ENCODE measurements at places on chromosomes 11 and 22. TPM values are rescaled to one million over a fixed set of nuclear protein-coding genes. Genes with fewer than 3 reads are reported as not detected.

GDPD5 gene
- total RNA-seq: 3.3 TPM

PIWIL4 gene
- total RNA-seq: 7.5 TPM

ARHGEF17 gene
- 14.4 TPM for total RNA-seq

SBF1 gene
- total RNA-seq: 80.1 TPM

CHRM1 gene
- total RNA-seq: 0.84 TPM

TMPRSS6 gene
- total RNA-seq: 0.56 TPM

NNMT gene
- 27.2 TPM for total RNA-seq

GLYATL1 gene
- 0.25 TPM for total RNA-seq

C1QTNF6 gene
- 14.2 TPM for total RNA-seq

WT1 gene
- not detected for total RNA-seq

SLC1A2 gene
- 0.50 TPM for total RNA-seq

PGM2L1 gene
- 14.3 TPM for total RNA-seq

DNA sequence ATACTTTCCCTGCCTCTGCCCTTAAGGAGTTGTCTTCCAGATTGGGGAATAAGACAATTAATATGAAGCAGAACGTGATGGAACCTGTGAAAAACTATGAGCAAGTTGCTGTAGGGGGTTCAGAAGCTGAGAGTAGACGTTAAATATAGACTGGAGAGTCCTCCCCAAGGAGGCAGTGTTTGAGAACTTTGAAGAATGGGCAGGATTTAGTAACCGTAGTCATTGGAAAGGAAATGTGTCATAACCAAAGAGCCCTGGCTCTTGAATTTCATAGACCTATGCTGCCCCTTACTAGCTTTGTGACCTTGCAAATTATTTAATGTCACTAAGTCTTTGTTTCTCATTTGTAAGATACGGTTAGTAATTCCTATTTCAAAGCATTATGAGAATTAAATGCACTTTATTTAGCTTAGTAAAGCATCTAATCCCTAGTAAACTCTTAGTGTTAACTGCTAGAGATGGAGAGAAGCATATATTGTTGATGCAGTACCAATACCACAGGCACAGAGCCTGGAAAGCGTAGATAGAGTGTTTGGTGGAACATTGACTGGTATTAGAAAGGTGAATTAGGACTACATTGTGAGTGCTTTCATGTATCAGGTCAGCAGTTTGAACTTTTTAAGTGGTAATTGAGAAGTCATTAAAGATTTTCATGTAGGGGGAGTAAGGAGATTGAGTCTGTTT, 54.1 kb downstream of the MCAM start:
- no peak for DNase-seq

GRCh38 chr11:107711861-107712755, at the start of gene SLN:
TSS of gene SLN (minus strand) at chr11:107712056.
- no peak for DNase-seq

- DNase-seq: no peak
These were observed 565 bp downstream of the NUCB2 start for GRCh38 chr11:17277024-17277584.

DNA sequence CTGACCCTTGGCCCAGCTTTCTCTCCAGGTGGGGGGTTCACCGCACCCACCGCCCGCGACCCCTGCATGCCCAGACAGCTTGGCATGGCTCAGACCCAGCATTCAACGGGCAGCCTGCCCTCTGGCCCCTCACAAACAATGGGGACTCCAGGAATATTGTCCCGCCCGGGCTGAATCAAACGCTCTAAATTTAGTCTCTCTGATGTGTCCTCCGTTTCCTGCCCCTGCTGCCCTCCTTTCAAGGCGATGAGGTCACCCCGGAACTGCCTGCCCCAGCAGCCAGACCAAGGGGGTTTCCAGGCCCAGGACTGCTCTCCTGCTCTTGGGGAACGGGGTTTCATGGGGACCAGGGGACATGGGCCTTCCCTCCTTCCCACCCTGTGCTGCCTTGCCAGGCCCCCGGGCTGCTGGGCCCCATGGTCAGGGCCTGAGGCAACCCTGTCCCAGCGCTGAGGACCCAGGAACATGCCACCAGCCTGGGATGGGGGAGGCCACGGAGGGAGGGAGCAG, 10.1 kb upstream of the PDGFB start:
- DNase-seq: no peak

- no peak for DNase-seq
These were observed 59.4 kb upstream of the CHRM4 start for GRCh38 chr11:46450846-46451477.

GRCh38 chr11:122784325-122784955, 53.9 kb upstream of the CRTAM start:
- DNase-seq: no peak

DNA sequence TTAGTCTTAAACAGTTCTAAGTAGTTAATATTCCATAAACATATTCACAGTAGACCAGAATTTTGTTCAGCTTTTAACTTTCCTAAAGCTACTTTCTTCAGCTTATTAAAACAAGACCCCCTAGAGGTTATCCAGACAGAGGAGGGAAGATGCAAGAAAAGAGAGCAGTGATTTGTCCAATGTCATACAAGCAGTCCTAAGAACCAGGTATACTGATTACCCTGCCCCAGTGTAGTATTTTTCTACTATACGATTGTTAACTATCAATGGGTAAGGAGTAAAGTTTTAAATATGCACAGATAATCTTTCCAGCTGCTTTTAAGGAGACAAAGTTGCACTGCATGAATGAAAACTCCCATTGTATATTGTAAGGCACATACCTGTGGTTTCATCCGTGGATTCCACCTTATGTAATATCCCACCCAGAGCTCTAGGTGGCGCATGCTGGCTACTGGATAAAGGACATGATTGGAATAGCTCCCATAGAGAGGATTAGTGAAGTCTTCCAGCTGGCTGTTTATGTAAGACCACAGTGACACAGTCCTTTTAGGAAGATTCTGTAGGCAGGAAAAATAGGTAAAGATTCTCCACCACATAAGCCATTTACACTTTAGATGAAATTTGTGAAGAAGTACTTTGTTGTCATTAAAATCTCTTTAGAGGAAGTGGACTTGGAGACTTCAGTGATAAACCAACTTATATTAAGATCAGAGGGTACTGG, 45.6 kb downstream of the CEP57 start:
- DNase-seq: peak; percentile 38

GRCh38 chr22:36375071-36375980, 12.4 kb downstream of the MYH9 start:
- DNase-seq: no peak

DNA sequence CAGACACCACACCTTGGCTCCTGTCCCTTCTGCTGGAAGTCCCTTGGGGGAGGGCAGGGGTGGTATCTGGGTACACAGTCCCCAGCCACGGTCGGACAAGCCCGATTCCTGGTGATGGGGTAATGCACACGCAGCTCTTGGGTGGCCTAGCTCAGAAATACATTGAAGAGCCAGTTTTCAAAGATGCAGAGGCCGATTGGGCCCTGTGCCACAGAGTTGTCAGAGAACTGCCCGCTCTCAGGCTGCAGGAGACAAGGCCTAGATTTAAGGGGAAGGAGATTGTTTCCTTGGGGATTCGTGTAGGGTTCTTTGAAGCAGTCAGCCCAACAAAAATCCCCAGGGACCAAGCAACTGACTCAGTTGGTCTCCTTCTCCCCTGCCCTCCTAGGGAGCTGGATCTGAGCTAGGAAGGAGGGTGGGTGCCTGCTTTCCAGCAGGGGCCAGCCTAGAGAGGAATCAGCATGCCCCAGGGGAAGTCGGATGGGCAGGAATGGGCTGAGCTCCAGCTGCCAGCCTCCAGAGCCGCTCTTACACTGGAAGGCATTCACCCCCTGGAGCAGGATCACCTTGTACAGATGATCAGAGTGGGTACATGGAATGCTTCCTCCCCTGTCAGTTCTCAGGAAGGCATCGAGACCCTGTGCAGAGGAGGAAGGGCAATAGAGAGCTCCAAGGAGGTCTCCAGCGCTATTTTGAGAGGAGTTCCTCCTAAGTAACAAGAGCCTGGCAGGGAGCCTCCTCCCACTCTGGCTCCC, 3.3 kb upstream of the SCN4B start:
- DNase-seq: no peak

DNA sequence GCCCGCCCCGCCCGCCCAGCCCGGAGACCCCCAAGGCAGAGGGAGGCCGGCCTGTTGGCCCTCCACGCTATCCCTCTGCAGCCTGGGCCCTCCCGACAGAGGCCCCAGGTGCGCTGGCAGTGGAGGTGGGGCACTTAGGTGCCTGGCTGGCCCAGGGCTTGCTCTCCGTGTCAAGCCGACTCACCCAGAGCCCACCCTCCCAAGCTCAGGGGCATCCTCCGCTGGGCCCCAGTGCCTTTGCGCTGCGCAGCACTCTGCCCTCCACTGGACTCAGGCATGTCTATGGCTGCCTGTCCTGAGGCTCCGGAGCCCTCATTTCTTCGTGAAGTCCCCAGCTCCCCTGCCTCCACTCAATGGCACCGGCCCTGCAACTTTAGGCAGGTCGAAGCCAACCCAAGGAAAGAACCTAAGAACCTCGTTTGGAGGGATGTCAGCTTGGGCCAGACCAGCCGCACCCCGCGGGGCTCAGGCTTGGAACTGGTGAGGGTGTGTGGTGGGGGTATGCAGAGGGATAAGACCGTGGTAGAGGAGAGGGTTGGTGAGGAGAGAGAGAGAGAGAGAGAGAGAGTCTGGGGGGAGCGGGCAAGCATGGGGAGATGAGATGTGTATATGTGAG, 6.1 kb downstream of the SMIM45 start:
- no peak for DNase-seq

- DNase-seq: no peak
These were observed 367.4 kb upstream of the ARHGAP42 start for GRCh38 chr11:100319691-100320090.

DNA sequence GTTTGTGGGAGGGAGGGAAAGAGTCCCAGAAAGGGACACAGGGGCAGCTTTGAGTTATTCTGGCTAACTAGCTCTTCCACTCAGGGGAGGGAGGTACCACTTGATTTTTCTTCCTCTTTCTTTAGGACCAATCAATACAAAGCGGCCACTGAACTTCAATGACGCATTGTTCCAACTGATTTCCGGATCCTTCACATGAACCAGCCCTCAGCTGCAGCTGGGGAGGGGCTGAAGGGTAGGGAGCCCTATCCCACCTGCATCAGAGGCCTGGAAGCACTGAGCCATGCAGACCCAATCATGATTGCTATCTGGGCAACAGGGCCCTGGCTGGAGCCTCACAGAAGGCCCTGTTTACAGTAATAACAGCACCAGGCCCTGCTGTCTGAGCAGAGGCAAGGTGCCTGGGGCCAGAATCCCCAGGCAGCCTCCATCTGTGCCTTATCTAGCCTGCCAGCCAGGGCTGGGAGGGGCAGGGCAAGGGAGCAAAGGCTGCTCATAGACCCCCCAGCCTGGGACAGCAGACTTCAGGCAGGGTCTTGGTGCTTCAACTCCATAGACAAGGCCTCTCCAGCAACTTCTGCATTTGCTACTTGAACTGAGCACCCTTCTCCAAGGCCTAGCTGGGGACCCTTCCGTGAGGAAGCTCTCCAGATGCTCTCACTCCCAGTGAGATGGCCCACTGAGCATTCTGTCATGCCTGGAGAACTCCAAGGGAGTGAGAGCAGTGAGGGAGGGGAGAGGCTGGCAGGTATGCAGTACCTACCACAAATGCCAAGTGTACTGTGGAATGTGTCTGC, 22.5 kb downstream of the CLPB start:
- DNase-seq: no peak

GRCh38 chr11:64441127-64441526, 82.2 kb downstream of the RPS6KA4 start:
- no peak for DNase-seq

DNA sequence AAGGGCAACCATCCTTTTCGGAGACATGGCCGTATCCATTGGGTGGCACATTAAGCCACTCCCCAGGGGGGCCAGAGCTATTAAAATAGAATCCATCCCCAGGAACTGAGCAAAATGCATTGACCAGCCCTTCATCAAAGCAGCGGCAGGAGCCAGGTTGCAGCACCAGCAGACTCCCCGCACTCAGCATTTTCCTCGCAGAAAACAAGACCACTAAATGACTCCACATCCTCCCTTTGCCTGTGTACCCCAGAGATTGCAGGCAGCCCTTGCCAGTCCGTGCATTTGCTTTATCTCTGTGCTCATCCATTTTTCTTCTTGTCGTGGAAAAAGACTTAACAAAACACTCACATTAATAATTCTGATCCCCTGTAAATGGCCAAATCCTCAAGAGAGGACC, 144.4 kb upstream of the LARGE1 start:
- no peak for DNase-seq

DNA sequence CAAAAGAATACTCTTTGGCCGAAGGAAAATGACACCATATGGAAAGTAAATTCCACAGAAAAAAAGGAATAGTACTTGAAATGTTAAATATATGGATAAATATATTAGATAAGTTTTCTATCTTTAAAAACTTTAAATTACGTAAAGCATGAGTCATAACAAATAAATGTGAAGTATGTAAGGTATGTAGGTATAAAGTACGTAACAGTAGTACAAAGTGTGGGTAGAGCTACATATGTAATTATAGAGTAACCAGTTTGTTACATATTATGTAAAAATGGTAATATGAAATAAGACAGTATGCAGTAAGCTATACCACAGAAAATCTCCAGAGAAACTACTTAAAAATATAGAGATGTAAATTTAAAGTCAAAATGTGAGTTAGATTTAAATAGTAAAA, 582.3 kb upstream of the CHORDC1 start:
- no peak for DNase-seq

DNA sequence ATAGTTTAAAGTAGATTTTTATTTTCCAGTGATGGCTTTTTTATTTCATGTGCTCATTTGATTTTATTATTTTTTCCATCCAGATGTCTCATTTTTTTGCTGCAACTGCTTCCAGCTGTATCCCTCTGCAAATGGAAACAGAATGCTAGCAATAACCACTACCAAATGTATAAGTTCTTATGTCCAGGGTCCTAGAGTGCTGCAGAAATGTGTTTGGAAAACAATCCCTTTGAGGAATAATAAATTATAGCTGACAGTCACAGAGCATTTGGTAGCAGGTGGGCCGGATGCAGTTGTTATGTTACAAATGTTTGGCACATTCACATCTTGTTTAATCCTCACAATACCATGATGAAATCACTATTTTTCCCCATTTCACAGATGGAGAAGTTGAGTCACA, 300.7 kb upstream of the PDGFD start:
- no peak for DNase-seq

DNA sequence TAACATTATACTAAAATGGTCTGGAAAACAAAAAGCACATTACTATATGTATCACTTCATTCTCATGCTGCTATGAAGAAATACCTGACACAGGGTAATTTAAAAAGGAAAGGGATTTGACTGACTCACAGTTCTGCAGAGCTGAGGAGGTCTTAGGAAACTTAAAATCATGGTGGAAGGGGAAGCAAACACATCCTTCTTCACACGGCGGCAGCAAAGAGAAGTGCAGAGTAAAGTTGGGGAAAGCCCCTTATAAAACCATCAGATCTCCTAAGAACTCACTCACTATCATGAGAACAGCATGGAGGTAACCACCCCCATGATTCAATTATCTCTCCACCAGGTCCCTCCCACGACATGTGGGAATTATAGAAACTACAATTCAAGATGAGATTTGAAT, 60.0 kb downstream of the FAM181B start:
- DNase-seq: no peak

Data from left colon (tissue), 2 donors.